K562 (cell line): ENCODE measurements at places on chromosomes 5 and 9. TPM values are rescaled to one million over a fixed set of nuclear protein-coding genes. Genes with fewer than 3 reads are reported as not detected.
A peak's percentile ranks its signal among the peaks of the same experiment; 100 is the strongest.

DNA sequence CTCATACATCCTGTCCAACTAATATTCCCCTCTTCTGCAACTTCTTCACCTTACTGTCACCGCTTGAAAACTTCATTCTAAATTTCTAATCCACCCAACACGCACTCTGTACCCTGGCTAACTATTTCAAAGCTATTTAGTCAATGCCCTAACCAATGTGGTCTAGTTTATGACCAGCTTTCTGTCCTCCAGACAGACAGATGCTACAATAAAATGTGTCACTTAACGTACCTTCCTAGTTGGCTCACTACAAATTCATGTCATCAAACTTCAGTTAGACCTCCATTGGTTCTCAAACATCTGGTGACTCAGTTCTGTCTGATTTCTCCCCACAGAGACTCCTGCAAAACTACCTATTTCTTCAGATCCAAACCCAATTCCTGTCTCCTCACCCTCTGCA lies 57.7 kb downstream of the FAM13B start:
- DNase-seq, result no peak

DNA sequence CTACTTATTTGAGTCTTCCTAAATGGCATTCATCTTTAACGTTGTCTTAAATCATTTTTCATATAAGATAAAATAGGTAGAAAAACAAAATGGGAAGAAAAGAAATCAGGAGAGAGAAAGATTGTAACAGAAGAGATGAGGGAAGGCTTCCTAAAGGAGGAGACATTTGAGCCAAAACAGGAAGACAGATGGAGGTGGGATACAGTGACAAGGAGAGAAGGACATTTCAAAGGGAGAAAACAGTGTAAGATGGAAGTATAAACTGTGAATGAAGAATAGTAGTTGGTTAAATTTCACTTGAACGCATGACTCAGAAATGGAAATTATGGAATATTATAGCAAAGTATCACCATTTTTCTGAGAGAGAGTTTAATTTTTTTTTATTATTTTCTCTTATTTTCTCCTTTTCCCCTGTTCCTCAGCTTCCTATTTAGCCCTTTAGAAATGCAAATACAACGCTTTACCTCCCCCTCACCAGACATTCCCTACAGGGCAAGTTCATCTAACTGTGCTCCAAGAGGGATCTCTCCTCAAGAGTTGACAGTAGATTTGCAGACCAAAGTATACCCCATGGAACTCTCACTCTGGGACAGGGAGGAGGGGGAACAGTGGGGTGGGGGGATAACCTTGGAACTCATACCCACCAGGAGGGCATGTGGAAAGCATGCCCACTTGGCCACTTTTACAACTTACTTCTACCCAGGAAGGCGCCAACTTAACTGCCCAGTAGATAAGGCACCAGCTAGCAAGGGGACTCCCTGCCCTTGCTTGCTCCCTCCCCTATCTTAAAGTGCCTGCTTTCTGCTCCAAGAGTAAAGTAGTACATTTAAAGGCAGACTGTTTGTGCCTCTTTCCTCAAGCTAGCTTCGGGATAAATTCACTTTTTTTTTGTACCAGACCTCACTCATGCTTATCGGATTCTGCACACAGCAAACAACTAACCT lies 304.7 kb upstream of the POU5F2 start:
- DNase-seq, result no peak

DNA sequence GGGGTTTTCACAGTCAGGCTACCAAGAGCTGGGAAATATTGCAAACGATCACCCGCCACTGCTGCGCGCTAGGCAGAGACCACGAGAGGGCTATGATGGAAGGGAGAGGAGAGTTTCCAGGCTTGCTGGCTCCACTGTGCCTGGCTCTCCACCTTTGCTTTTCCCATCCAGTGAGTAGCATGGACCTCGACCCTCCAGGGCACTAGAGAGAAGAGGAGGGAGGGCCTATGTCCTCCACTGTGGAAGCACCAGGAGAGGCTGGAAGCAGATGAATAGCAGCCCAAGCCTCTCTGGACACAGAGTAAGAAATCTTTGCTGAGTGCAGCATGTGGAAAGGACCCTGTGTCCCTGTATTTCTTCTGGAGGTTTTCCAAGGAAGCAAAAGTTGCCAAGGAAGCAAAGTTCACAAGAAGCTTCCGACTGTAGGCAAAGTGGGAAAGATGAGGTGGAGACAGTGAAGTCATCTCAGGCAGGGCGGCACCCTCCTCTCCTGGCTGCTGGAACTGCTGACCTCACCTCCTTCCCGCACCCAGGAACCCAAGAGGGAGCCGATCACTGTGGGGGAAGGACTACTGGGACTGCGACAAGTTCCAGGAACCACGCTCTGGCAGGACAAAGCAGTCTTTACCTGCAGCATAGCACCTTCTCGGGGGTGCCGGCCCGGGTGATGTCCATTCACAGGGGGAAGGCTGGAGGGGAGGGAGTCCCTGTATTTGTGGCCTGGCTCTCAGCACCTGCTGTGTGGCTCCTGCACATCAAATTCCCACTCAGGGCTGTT lies 79.6 kb downstream of the CSNK1A1 start:
- DNase-seq, result peak; percentile 63

DNA sequence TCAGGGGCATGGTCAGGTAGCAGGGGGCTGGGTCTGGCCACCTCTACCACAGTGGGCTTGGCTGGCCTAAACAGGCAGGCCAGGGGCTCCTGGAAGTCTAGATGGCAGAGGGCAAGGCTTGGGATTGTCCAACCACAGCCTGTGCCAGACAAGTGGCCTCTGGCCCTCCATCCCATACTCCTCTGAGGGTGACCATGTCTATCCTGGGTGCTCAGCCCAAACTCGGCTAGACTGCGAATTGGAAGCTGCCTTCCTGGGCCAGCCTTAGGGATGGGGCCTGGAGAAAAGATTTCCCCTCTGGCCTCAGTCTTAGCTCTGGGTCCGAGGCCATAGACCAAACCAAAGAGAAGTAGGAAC lies 110.5 kb downstream of the PHF2 start:
- DNase-seq, result no peak

GRCh38 chr9:21228122-21228521 lies at the start of gene IFNA17:
Gene IFNA17 (minus strand): TSS chr9:21228222. CDS start chr9:21228173, 49 bp downstream.
- no peak for DNase-seq

PAX5 gene
- 0.09 and 0.13 TPM in 2 replicates for total RNA-seq

CFAP157 gene
- not detected in 2 replicates for total RNA-seq

GRCh38 chr9:96398582-96399324 lies 15.2 kb upstream of the SLC35D2 start:
- no peak for DNase-seq

PCDHB14 gene
- not detected in 2 replicates for total RNA-seq

GRCh38 chr9:81705578-81705977 lies 16.2 kb upstream of the TLE1 start:
- DNase-seq, result no peak

GRCh38 chr9:16640649-16641048 lies 229.8 kb downstream of the BNC2 start:
- DNase-seq, result no peak

DNA sequence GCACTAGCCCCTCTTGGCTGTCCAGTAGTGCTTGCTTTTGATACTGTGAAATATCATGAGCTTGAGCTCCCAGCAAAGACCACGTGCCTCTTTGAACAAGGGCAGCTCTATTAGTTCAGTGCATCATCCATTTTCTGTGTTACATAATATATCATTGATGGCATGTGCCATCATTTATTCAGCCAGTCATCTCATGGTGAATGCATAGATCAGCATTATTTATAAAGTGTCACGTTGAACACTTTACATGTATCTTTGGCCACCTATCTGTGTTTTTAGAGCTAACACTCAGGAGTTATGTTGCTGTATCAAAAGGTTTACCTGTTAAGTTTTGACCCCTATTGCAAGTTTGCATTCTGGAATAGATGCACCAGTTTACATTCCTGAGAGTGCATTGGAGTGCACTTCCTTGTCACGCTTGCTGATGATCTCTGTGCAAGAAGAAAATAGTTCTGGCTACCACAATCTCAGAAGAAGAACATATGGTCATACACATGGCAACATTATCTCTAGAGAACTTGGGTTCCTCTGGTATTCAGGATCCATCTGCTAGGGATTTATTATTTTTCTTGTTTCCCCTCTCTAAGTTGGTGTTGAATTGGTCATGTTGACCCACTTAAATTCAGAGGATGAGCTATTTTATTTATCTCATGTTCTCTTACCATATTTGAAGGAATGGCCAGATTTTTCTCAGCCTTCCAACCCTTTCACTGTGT lies 120.9 kb downstream of the SH3GL2 start:
- DNase-seq, result no peak

DNA sequence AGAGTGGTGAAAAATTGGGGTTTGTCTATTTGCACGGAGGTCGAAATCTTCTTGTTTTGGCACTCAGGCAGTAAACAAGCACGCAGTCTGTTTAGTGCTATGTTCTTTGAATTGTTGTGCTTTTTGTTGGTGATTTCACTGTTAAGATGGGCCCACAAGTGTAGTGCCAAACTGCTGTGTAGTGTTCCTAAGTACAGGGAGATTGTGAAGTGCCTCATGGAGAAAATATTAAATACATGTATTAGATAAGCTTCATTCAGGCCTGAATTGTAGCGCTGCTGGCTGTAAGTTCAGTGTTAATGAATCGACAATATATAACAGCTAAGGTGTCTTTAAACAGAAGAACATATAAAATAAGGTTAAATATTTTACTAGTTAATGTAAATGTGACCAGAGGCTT lies 17.3 kb downstream of the SREK1 start:
- DNase-seq, result no peak

DNA sequence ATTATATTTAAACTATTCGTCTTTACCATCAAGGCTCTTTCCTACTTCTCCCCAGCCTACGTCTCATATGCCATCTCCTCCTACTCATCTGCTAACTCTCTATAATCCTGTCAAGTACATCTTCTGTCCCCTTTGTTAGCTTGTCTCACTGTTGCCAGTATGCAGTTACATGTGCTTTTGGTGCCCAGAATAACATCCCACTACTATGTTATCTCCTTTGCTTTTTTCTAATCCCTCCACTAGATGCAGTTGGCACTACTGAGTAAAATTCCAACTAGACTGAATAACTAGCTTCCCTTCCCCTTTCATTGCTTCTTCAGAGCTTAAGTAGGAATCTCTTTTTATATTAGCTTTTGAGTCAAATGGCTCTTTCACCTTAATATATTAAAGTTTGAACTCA lies 3.0 kb upstream of the ARRDC3 start:
- no peak for DNase-seq

LHX2 gene
- total RNA-seq, result 0.07 TPM in 1 of 2 replicates, not detected in the other

OSTF1 gene
- total RNA-seq, result 25.1 and 25.8 TPM in 2 replicates

DNA sequence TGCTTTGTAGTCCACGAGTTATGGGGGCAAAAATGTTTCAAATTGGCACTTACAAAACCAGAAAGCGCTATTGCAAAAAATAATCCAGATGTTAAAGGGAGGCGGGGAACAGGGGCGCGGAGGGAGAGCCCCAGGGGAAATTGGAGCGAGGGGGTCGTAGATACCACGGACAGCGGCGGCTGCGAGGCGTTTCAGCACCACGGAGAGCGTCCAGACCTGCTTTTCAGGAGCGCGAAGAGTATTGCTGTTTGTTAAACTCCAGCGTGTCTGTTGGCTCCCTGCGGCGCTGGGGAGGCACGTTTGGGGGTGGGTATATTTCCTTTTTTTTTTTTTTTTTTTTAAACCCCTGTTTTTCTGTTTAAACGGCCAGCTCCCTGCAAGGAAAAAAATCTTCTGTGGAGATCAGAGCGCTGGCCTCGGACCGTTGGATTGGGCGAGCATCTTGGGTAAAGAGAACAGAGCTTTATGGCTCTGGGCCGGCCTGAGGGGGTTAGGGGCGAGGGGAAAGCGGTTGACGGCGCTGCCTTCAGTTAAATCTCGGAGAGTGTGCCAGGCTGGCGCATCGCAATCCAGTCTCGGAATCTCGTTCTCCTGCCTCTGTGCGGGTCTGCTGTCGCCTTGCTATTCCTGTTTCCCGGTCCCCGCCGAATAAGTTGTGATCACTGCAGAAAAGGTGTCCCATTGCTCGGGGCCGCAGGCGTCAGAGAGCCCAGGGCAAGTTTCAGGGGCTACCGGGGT lies at the start of gene GLRA1:
Gene GLRA1, minus strand, starts transcription at position 288 of the 738 bp plus-strand sequence. CDS start 302 bp downstream, outside the sequence.
- peak; percentile 57 for DNase-seq

IFNA13 gene
- total RNA-seq, result not detected in 2 replicates

DNA sequence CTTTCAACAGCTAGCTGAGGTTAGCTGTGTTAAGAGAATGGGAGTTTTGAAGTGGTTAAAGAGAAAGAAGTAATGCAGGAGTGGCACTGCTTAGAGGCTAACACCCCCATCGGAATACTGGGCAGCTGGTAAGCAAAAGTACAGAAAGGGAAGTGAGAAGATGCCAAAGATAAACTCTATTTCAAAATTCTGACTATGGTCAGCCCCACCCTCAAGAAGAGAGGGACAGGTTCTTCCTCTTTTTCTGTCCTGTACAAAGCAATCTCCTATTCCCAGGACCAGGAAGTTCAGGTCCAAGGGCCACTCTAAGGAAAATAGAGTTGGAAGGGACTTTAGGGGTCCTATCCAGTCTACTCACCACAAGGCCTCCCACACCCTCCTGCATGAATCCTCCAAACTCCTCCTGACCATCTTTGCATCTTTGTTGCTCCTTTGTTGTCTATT lies 45.9 kb upstream of the JAK2 start:
- DNase-seq, result no peak

DNA sequence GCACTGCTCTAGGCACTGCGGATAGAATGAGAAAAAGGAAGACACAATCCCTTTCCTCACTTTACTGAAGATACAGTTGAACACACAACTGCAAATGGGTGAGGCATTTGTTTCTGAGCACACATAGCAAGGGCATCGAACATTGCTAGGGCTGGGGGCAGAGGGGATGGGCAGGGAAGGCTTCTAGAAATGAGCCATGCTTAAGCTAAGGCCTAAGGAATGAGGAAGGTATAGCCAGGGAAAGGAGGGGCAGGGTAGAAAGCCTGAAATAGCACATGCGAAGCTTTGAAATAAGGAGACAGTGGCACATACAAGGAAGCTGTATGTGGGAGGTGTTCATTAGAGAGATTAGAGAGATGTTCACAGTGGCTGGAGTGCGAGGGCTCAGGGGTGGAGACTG lies 92.7 kb downstream of the KIF4B start:
- no peak for DNase-seq

IL9 gene
- not detected in 2 replicates for total RNA-seq

GRCh38 chr9:70798018-70798417 lies 323.4 kb downstream of the TRPM3 start:
- DNase-seq, result no peak

DNA sequence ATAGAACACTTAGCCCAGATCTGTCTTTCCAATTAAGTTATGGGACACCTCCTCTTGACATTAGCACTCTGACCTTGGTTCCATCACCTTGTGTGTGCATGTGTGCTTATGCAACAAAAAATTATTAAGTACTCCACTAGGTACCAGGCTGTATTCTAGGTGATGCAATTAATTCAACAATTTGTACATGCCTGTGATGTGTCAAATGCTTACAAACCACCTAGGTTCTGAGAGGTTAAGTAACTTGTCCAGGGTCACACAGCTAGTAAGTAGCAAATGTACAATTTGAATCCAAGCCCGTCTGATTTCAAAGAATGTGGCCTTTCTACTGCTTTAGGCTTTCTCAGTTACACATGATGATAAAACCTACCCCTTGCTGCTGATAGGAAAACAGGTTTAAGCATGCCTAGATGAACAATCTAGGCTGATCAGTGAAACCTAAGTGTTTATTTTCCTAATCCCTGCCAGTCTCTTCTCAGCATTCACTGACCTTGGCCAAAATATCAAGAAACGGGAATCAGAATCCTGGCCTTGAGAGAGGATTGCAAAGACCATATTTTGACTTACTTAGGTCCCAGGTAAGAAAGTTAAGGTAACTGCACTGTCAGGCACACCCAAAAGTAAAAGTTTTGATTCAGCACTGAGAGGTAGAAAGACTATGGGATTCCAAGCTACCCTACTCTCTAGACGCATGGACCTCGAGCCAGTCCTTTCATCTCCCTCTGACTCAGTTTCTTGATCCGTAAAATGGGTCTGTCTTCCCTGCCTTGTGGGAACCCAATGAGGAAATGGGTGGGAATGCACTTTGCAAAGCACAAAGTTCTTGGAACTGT lies 1.0 kb downstream of the TBC1D2 start:
- no peak for DNase-seq
